Motor neuron (in vitro differentiated cells): ENCODE measurements at places on chromosomes 2 and 18. TPM values are rescaled to one million over a fixed set of nuclear protein-coding genes. Genes with fewer than 3 reads are reported as not detected.

GRCh38 chr2:137056704-137057103 lies 291.4 kb downstream of the THSD7B start:
- no peak for ATAC-seq

GRCh38 chr2:101638181-101638711 lies 59.3 kb upstream of the MAP4K4 start:
- no peak for ATAC-seq

The SPP2 gene
- 0.53 TPM in 1 of 2 replicates, not detected in the other for total RNA-seq

DNA sequence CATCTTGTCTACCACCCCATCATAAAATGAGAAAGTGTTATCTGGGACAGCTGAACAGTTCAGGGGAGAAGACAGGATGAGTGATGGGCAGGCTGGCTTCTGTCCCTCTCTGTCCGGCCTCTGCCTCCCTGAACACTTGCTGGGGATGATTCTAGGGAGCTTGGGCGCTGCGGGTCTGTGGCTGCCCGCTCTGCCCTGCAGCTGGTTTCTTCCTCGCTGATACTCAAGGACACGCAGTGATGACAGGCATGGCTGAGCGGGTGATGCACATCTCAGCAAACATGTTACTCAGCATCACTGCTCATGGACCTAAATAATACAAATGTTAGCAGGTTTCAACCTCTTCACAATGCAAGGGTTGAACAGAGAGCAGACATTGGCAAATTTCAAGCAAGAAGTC lies 161.1 kb downstream of the TMEM18 start:
- ATAC-seq = no peak

GRCh38 chr2:232183279-232183678 lies 195.3 kb upstream of the ALPP start:
- no peak for ATAC-seq

- no peak for ATAC-seq
Observed at GRCh38 chr2:77397763-77398162, 124.4 kb downstream of the LRRTM4 start.

DNA sequence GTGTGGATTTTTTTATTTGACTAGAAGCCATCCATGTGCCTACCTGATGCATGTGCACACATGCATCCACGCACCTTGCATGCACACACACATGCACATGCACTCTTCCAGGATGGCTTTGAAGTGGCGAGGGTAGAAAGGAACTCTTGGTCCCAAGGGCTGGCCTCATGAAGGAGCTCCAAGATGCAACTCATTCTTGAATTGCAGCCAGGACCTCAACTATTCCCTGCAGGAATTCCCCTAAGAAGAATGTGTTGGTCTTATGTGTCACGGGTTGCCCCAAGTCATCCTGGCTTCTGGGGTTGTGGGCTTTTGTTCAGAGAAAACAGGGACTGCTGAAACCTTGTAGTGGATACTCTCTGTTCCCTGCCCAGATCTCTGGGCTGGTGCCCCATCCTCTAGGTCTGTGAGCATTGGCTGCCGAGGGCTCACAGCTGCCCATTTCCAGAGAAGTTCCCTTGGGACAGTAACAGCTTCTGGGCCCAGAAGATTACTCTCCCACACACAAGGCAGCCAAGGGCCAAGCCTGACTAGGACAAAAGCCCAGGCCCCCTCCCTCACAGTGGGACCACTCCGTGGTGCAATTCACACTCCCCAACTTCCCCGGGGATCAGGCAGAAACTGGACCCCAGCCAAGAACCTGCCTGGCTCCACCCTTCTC lies 137.6 kb downstream of the COPS8 start:
- no peak for ATAC-seq

GRCh38 chr2:49961346-49961745 lies 807.0 kb upstream of the FSHR start:
- no peak for ATAC-seq

GRCh38 chr18:78716022-78716421 lies 263.6 kb upstream of the SALL3 start:
- no peak for ATAC-seq

GRCh38 chr2:110677080-110677479 lies 783 bp downstream of the BUB1 start:
- no peak for ATAC-seq

The VAMP8 gene
- total RNA-seq = 2.1 and 2.5 TPM in 2 replicates

The GALNT13 gene
- 10.3 and 11.0 TPM in 2 replicates for total RNA-seq

- no peak for ATAC-seq
Observed at GRCh38 chr18:11883153-11883552, 25.0 kb downstream of the MPPE1 start.

DNA sequence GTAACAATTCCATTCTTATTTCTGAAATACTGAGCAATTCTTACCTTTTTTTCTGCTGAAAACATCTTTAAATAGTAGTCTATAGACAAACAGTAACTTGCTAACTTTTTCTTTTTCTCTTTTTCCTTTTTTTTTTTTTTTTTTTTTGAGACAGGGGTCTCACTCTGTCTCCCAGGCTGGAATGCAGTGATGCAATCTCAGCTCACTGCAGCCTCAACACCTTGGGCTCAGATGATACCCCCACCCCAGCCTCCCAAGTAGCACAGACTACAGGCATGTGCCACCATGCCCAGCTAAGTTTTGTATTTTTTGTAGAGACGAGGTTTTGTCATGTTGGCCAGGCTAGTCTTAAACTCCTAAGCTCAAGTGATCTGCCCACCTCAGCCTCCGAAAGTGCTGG lies 42.2 kb downstream of the MFSD6 start:
- ATAC-seq = no peak

- ATAC-seq = no peak
Observed at GRCh38 chr18:29928081-29928480, 1114.5 kb downstream of the DSC3 start.

DNA sequence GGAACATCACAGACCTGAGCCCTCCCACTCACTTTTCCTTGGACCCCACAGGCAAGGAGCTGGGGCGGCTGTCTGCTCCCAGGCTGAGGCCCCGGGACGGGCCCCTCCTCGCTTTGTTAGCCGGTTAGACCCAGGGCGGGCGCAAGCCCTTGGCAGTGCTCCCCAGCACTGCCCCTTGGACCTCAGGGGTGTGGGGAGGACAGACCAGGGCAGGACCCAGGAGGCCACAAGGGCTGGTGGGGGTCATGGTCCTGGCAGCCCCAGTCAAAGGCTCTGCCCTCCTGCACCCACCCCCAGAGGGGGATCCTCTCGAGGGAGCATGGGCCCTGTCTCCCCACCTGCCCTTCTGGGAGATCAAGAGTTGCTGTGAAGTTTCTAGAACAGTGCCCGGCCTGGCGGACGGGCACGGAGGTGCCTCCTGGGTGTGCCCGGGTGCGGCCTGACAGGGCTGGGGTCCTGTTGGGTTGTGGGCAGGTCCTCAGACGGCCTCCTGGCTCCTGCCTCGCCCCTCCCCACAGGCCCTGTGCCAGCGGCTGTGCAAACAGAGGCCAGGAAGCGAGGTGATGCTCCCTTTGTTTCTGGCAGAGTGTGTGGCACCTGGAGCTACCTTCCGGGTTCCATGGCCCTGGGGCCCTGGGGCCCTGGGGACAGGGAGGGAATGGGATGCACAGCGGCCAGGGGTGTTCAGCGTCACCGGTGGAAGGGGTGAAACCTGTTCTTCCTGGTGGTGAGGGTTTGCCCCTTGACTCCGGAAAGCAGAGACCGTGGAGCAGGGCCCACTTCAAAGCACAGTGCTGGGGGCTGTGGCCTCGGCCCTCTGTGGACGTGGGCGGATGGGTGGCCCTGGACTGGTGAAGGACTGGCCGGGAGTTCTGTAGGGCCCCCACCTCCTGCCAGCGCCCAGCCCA lies 2.9 kb upstream of the GAL3ST2 start:
- ATAC-seq = no peak

The CHST10 gene
- total RNA-seq = 35.8 and 40.8 TPM in 2 replicates

DNA sequence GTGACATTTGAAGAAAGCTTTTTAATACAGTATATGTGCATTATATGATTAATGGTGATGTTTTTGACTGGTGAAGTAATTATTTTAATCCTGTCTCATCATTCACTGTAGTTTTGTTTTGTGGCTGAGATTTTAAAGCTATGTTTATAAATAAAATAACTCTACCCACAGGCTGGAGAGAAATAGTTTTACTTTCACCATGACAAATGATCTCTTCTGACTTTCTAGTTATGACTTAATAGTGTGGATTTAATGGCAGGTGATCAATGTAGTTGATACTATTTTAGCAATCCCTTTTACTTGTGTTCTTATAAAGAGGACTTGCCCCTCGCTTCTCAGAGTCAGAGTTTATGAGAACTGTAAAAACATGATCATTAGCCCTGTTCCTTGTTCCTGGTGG lies 289.5 kb upstream of the SIX3 start:
- ATAC-seq = no peak

- ATAC-seq = no peak
Observed at GRCh38 chr18:2515908-2516625, 55.2 kb downstream of the METTL4 start.

The UXS1 gene
- total RNA-seq = 76.4 and 100 TPM in 2 replicates

DNA sequence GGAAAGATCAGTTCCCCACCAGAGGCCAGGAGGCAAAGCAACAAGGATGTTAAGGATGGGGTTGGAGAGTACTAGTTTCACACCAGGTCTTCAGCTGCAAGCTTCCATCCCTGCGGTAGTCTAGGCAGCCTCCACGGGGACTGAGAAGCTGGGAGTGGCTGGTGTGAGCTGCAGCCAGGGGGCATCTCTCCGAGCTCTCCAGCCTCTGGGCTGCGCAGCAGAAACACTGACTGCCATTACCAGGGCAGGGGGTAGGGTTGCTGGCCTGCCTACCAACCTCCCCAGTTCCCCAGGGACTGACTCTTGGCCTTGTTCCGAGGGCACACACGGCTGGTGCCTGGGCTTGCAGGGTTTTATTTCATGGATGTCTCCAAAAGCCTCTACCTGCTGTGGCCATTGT lies 15.9 kb downstream of the GATA6 start:
- ATAC-seq = no peak

DNA sequence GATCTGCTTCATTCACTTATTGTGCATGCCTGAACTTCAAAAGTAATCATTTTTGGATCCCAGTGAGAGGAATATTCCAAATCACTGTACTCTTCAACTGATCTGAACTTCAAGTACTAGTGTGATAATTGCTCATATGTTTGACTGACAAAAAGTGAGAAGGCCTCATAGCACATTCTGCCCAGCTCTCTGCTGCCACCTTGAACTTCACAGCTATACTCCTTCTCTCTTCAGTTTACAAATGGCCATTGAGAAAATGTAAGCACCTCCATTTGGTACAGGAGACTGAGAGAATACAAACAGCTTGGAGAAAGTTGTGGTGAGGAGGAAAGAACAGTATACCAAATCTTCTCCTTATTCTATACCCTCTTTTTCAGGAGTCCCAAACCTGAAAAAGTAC lies 946.0 kb upstream of the CHAC2 start:
- ATAC-seq = no peak

GRCh38 chr2:180208841-180209240 lies 201.7 kb upstream of the CWC22 start:
- no peak for ATAC-seq

- ATAC-seq = no peak
Observed at GRCh38 chr2:203928849-203929248, 7.7 kb upstream of the ICOS start.

The LOXL3 gene
- 1.3 and 1.4 TPM in 2 replicates for total RNA-seq

GRCh38 chr2:64442801-64443429 lies 11.0 kb upstream of the LGALSL start:
- ATAC-seq = no peak

GRCh38 chr2:50260886-50261285 lies 771.0 kb downstream of the NRXN1 start:
- ATAC-seq = no peak

The ALPP gene
- 0.08 TPM in 1 of 2 replicates, not detected in the other for total RNA-seq

GRCh38 chr2:228688007-228688645 lies 506.6 kb upstream of the SPHKAP start:
- peak; percentile 11 for ATAC-seq
